ENCODE measurements at places on chromosomes 1 and 21.

GRCh38 chr1:2232916-2233438 is 4.9 kb downstream of the SKI start:
- no peak for DNase-seq

DNA sequence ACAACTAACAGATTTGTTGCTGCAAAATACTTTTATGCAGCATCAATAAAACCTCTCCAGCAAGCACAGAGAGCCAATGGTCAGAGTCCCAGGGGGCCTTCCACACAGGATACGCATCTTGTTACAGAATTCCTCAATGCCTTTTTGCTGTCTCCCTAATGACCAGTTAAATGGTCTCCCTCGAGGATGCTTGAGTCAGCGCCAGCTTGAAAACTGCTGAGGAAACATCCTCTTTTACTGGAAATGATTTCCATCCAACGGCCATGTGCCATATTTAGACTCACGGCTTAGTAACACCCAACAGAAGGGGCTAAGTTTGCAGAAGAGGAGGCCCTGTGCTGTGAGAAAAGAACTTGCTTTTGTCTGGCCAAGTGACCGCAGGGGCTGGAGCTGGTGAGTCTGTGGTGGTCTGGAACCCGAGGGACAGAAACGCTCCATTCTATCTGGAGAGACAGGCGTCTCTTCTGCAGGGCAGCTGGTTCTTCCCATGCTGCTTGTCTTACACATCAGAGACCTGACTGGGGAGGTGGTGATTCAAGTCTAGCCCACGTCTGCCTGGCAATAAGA is 496.4 kb downstream of the SETD4 start:
- peak; percentile 56 for DNase-seq

GRCh38 chr1:56336982-56337381 is 242.4 kb downstream of the PLPP3 start:
- DNase-seq: no peak

DNA sequence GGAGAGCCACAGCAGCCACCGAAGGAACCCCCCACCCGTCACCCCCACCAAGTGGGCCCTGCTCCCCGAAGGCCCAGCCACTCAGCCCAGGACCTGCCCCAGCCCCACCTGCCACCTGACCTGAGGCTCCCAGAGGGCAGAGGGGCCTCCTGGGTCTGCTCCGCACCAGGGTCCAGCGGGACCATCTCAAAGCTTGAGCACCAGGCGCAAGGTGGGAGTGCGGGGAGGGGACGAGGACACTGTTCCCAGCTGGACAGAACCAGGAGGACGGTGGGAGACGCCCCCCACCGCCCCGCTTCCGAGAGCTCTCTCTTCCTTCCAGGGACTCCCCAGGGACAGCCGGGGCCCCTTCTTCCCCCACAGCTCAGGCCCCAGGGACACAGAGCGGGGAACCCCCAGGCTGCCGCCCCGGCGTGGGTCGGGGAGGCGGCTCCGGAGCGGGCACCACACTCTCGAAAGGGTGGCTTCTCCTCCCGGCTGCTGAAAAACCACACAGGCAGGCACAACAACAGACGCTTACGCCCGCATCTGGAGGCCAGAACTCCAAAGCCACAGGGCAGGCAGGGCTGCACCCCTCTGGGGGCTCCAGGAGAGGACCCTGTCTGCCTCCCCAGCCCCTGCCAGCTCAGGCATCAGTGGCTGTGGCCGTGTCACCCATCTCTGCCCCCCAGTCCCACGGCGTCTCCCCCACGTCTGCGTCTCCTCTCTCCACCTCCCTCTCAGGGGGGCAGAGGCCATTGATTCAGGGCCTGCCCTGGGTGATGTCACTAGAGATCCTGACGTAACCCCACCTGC is 1.9 kb upstream of the TTLL10 start:
- no peak for DNase-seq

GRCh38 chr1:165833358-165833757 is 5.9 kb downstream of the UCK2 start:
- DNase-seq: no peak

- no peak for DNase-seq
Measured at GRCh38 chr1:112687785-112688496, 13.5 kb downstream of the MOV10 start.

- DNase-seq: no peak
Measured at GRCh38 chr1:95049935-95050334, 22.8 kb downstream of the ALG14 start.

- no peak for DNase-seq
Measured at GRCh38 chr1:229410692-229411433, 23.0 kb downstream of the ACTA1 start.

DNA sequence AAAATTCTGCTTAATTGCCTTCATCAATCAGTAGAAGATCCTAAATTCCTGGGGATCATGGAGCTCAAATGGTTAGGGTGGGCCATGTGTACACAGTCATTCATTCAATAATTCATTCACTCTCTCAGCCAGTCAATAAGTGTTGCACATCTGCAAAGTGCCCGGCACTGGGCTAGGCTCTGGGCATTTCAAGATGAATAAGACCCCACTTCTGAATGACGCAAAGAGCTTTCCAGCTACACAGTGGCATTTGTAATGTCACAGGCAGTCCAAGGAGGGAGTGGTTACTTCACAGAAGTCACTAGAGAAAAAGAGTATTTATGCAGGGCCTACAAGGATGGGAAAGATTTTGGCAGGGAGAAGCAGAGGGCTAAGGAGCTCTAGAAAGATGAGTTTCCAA is 93.2 kb downstream of the KCNJ15 start:
- no peak for DNase-seq

- DNase-seq: no peak
Measured at GRCh38 chr1:115062542-115063004, 26.7 kb downstream of the TSPAN2 start.

GRCh38 chr1:231000639-231001038 is 21.7 kb downstream of the ARV1 start:
- no peak for DNase-seq

- DNase-seq: no peak
Measured at GRCh38 chr1:98157524-98158313, 236.9 kb upstream of the DPYD start.

Measured in NCI-H187 (cell line).